Thymus (tissue), 14 donors: ENCODE measurements at places on chromosomes 5 and 9.

DNA sequence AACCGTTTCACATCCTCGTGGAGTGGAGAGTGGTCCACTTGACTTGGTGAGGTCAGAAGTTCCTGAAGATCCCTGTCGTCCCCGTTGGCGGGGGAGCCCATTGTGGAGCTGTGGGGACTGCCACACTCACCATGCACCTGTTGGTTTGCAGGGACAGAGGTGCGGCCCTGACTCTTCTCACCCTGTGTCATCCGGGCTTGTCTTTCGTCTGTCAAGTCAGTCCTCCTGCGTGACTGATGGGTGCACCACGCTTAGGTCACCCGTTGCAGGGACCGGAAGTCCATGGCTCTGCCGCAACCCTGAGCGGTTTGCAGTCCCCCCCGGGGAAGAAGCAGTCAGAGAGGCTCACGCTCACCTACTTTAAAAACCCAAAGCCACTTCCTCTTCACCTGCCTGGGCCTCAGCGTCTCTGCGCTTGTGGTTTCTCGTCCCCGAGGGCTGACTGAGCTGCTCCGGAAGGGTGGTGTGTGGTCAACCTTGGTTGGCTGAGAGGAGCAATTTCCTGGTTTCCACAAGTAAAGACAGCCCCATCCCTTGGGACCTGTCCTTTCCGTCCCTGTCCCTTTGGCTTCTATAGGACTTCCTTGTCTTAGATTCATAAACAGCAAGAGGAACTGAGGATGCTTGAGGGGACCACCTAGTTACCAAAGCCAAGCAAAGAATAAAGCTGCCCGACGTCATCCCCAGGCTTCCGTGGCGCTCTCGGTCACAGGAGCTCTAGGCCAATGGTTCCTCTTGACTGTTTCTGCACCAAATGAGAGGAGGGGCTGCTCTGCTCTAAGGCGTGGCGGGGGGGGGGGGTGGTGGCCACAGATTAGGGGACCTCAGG lies 53.2 kb downstream of the USP20 start:
- DNase-seq, result no peak

- DNase-seq, result no peak
Measured at GRCh38 chr5:31251032-31251431, 57.5 kb downstream of the CDH6 start.

- no peak for DNase-seq
Measured at GRCh38 chr5:30596495-30597064, 596.9 kb upstream of the CDH6 start.

DNA sequence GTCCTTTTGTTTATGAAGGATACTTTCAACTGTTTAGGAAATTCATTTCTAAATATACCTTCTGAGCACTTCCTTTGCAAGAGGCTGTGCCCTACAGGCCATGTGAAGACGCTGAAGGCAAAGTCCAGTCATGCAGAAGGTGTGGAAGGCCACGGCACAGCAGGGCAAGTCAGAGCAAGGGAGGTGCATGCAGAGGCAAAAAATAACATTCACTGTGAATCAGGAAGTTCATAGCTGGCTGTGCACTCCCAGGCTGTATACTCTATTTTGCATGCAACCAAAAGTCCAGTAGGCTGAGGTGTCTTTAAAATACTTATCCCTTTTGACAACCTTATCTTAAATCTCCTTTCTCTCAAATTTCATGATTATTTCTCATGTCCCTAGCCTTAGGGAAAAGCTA lies 50.3 kb downstream of the GNAQ start:
- no peak for DNase-seq

DNA sequence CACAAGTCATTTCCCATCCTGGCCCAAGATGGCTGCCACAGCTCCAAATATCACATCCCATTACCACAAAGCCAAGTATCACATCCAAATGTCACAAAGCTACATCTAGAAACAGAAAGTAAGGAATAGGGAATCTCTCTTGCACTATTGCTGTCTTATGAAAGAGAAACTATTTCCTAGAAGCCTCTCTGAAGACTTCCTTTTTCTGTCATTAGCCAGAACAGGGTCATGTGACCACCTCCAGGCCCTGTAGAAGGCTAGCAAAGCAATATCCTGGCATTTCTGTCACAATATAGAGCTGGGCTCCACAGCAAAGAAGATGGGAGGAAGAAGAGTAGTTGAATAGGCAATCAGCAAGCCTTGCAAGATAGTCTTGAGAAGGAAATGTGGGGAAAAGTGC lies 99.2 kb downstream of the SH3TC2 start:
- no peak for DNase-seq

DNA sequence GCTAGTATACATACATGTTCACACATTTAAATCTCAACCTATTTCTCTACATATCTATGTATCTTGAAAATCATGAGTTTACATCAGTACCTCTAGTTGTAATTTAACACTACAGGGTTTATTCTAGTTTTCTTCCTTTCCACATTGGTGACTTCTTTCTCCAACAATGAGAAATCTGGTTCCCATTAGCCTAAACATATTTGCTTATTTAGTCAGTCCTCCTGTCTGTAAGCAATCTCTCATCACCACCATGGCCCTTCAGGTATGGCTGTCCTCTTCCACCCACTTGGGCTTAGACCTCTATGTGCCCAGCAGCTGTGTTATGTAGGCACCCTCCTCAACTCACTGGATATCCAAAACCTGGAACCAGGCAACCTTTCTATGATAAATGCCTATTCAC lies 8.0 kb upstream of the SPATA31D1 start:
- no peak for DNase-seq

DNA sequence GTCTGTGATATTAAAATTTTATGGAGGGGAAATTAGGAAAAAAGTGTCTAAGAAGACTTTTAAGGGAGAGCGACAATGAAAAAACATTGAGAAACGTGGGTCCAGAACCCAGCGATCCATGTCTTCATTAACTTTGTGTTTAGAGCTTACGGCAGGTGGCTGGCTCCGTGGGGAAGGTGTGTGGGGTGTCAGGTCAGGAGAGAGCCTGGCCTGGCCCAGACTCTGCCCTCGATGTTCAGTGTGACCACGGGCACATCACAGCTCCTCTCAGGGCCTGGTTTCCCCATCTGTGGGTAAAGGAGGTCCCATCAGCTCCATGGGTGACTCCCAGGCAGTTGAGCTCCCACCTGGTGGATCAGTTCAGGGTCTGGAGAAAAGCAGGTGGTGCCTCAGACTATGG lies 22.1 kb downstream of the DAB2IP start:
- DNase-seq, result no peak

DNA sequence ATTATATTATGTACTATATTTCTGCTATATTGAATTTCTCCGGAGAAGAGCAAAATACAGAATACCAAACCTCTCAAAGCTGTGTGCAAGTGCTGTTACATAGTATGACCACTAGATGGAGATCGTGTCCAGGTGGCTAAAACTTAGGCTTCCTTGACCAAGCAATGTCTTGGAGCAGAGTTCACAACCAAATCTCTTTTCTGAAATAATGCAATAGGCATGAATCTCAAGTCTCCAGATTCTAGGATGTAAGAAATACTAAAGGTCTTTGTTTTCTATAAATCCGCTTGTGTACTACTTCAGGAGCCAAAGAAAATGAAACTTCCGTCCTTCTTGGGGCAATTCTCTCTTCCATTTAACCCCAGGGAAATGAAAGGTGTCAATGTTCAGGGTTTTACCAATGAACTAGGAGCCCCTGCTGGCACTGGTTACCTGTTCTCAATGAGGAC lies 181.5 kb upstream of the RAI14 start:
- no peak for DNase-seq

DNA sequence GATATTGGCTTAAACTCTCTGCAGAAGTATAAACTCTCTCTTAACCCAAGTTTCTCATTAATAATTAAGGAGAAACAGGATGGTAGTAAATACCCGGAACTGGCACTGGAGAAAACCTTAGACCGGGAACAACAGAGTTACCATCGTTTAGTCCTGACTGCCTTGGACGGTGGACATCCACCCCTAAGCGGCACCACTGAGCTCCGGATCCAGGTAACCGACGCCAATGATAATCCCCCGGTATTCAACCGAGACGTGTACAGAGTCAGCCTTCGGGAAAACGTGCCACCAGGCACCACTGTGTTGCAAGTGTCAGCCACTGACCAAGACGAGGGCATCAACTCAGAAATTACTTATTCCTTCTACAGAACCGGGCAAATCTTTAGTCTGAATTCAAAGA lies 861 bp downstream of the PCDHGB5 start:
- DNase-seq, result no peak

DNA sequence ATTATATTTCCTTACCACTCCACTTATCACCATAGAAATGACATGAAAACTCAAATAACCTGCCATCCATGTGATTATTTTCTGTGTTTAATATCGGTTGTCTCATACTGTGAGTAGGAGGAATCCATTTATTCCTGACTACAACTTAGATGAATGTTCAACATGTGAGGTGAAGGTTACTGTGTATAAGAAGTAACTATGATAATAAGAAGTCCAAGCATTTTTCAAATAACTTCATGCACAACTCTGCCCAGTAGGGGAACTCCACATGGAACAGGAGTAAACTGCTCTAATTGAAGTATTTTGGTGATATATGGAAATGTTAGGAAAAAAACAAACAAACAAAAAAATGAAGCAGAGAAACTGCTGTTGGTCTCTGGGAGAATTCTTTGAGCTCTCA lies 447.5 kb upstream of the GRIN3A start:
- DNase-seq, result no peak

DNA sequence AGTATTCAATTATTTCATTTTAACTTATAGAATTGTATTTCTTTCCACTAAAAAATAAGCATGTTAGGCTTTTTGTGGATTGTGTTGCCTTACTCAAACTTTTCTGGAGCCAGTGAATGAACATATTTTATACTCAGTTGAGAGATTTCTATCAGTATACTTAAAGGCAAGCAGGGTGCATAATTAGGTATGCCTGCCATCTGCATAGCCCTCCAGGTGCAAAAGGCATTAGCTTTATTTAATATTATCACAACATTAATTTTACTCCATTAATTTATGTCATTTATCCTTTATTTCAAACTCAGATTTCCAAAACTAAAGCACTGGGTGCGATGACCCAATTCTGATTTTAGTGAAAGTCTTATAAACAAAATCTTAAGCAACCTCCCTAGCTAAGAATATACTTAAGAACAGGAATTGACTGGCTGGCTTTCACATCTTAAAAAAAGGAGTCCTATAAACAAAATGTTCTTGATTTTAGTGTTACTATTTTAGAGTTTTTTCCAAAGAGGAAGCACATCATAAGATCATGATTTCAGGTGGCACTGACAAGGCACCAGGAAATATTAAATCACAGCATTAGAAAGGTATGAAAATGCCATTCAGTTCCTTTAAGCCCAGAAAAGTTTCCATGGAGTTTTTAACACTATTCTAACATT lies 178.4 kb downstream of the MPDZ start:
- no peak for DNase-seq

GRCh38 chr9:94761481-94761880 lies 35.0 kb downstream of the AOPEP start:
- no peak for DNase-seq

DNA sequence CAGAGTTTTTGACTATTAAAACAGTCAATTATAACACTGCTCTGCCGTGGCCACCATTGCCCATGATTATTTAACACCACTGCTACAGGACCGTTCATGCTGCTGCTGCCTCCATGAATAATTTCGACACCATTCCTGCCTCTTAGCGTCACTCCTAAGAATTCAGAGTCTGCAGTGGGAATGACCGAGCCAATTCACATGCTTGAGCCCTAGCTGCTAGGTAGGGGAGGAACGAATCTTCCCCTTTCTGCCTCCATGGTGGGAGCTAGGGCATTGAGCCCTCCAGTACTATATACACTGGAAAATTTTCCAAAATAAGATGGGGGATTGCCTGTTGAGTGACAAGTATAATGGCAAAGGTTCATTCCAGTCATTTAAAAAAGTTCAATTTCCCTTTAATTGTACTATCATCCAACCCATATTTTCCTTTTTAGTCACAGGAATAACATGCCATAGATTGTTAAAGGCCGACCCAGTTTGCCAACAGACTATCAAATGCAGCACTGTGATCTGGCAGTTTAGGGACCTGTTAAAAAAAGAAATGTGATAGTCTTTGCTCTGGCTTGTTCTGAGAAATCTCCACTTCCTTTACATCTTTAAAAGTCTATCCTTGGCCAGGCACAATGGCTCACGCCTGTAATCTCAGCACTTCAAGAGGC lies 13.5 kb upstream of the B4GALT1 start:
- DNase-seq, result no peak

DNA sequence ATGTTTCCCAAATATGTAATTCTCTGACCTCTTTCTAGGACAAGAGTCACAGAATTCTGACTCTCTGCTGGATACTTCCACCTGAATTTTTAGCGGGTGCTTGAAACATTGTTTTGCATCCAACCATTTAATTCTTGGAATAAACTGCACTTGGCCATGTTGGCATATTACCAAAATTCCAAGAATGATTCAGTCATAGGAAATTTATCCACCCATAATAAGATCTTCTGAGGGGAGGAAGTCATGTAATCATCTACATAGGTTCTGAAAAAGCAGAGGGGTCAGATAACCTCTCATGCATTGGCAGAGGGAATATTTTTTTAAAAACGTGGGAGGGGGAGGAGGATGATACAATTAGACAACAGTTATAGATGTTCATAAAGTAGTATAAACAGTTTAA lies 156.9 kb downstream of the PAM start:
- DNase-seq, result no peak

- no peak for DNase-seq
Measured at GRCh38 chr9:120768886-120769285, 24.3 kb downstream of the FBXW2 start.

DNA sequence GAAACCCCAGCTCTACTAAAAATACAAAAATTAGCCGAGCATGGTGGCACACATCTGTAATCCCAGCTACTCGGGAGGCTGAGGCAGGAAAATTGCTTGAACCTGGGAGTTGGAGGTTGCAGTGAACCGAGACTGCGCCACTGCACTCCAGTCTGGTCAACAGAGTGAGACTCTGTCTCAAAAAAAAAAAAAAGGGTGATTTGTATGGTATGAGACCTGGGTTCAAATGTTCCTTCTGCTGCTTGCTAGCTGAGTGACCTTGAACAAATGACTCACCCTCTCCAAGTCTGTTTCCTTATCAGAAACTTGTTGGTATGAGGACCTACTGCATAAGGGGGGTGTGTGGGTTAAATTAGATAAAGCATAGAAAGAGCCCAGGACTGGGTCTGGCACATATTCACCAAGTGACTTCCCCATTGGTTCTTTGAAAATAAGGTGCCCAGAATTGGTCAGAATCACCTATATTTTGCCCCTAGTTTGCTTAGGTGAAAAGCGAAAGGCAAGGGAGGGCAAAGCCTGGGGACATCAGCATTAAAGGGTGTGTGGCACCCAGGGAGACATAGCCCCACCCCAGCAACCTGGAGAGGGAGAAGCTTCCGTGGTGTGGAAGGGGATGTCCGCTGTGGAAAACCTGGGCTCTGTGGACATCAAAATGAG lies 9.9 kb downstream of the SLC25A25 start:
- DNase-seq, result no peak

- DNase-seq, result no peak
Measured at GRCh38 chr9:21251190-21251589, 11.4 kb upstream of the IFNA14 start.

DNA sequence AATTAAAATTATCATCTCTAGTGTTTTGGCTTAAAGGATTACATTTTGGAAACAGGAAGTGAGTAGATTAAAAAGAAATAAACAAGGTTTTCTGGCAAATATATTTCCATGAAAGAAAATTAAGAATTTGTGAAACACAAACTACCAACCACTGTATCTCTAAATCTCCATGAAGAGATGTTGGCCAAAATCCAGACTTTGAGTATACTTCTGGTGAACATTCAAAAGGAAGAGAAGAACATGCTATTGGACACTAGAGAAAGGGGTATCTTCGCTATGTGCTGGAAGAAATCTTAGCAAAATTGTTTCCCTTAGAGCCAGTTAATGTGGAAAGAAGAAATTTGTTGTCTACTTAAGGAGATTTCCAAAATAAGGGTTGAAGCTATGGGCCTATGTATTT lies 710.4 kb upstream of the CTNND2 start:
- no peak for DNase-seq
